ENCODE measurements at places on chromosomes 7 and 10. TPM values are rescaled to one million over a fixed set of nuclear protein-coding genes. Genes with fewer than 3 reads are reported as not detected.

DNA sequence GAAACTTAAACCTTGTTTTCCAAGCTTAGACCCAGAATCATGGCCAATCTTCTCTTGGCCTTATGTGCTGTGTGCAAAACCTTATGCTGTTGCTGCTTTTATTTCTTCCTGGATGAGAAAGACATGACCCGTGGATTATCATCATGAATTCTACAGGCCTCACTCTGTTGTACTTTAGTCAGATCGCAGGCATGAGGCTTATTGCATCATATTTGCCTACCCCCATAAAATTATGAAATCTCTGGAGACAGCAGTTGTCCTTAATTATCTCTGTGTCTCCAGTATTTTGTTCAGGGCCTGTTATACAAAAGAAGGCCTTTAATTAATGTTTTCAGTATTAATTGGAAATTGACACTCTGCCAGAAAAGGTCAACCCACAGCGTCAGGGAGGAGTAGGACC lies 71.6 kb downstream of the PLCE1 start:
- H3K27me3 ChIP-seq: peaks cover 20% of the 10 kb centered on the region
- no peak for DNase-seq
- H3K27ac ChIP-seq: no peak overlapping the region

Gene PRF1
- total RNA-seq: not detected

DNA sequence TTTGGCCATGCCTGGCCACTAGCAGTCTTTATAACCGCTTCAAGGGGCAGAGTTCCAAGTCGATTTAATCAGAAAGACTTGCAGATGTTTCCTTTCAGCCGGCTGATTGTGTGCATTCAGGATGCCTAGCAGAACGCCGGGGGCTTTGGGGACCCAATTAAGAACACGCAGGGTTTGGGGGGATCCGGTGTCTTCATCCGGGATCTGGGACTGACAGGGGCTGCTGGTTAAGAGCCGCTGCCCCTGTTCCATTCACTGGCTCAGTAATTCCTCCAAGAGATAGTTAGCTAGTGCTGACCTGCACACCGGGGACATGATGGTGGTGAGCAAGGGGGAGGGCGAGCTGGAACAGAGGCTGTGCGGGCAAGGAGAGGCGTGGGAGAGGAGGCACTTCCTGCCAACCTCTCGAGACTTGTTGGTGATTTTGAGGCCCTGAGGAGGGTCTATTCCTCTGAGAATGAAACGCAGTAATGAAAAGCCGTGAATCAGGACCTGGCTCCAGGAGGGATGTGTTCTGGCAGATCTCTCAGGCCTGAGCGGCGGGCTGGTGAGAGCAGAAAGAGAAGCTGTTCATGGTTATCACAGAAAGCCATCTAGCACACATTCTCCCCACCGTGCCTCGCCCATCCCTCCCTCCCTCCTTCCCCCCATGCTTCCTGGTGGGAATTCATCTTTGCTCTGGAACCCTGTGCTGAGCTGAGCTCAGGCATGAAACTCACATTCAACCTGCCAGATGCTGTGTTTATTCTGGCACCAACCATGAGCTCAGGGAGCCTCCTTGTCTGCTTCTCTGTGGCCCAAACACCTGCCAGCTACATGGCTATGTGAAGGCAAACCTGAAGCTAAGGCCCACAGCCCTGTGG lies 152.0 kb downstream of the CCDC3 start:
- no peaks in the 10 kb centered on the region for H3K36me3 ChIP-seq
- H3K4me3 ChIP-seq: no peak overlapping the region
- DNase-seq: no peak

Gene ELFN1
- total RNA-seq: 0.27 TPM

DNA sequence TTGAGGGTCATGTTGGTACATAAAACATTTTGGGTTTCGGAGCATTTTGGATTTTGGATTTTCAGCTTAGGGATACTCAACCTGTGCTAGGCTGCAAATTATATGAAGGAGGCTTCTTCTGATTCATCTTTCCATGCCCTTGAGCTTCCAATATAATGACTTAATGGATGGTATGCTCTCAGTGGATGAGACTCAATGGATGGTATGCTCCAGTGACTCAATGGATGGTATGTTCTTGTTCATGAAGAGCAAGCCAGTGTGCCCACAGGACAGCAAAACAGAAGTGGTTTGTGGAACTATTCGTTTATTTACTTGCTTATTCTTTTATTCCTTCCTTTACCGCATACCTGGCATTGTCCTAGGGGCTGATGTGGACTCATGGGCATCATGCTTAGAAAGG lies 969.6 kb downstream of the LRMDA start:
- H3K4me3 ChIP-seq: no peak overlapping the region
- H3K27ac ChIP-seq: no peak overlapping the region
- no peaks in the 10 kb centered on the region for H3K4me1 ChIP-seq
- H3K36me3 ChIP-seq: no peaks in the 10 kb centered on the region
- DNase-seq: no peak
- H3K27me3 ChIP-seq: no peaks in the 10 kb centered on the region

DNA sequence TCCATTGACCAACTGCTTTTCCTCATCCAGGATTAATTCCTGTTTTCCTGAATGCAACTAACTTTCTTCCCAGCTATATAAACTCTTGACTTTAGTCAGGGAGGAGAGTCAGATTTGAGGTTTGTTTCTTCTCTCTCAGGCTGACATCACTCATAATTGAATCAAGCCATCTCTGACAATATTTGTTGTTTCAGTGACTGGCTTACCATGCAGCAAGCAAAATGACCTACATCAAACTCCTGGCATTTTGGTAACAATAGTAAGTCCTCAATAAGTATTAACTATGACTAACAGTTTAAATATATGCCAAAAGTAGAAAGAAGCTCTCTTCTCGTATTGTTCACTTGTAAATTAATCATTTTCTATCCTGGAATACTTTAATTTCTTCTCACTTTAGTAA lies 625.7 kb upstream of the KCND2 start:
- no peak for DNase-seq
- H3K27me3 ChIP-seq: no peaks in the 10 kb centered on the region
- H3K27ac ChIP-seq: no peak overlapping the region
- H3K4me3 ChIP-seq: no peak overlapping the region
- H3K4me1 ChIP-seq: no peaks in the 10 kb centered on the region

- H3K36me3 ChIP-seq: no peaks in the 10 kb centered on the region
- H3K27ac ChIP-seq: no peak overlapping the region
- no peak overlapping the region for H3K4me3 ChIP-seq
- DNase-seq: no peak
Measured at GRCh38 chr7:83451501-83452045, 197.4 kb downstream of the SEMA3E start.

DNA sequence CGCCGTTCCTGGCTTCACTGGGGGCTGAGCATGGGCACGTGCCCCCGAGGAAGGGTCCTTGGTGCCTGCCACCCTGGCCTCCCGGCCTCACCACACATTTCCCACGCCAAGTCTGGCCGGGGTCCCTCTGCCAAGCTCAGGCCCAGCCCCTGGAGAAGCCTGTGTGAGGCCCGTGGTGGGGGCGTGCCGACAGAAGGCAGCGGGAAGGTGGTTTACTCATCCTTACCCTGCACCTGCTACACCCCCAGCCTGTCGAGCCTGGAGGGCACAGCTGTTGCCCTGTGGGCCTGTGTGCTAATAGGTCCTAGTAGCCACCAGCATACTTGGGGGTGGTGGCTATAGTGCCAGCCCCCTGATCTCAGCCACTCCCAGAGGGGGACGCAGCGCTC lies 46.7 kb downstream of the NKX6-2 start:
- H3K4me1 ChIP-seq: no peaks in the 10 kb centered on the region
- no peak overlapping the region for H3K4me3 ChIP-seq
- no peaks in the 10 kb centered on the region for H3K27me3 ChIP-seq
- DNase-seq: no peak
- H3K27ac ChIP-seq: no peak overlapping the region

Gene TUBB8
- total RNA-seq: 0.34 TPM

DNA sequence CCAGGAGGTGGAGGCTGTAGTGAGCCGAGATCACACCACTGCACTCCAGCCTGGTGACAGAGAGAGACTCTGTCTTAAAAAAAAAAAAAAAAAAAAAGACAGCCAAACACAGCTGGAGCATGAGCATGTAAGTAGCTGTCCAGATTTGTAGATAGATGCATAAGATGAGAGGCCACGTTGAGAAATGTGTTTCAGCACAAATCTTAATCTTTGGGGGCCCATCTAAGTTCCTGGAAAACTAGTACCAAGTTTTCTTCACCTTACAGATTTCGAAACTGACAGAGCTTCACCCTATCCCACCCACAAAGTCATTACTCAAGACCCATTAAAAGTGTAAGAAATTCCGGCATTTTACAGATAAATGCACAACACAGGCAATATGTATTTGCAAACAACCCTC lies 208.2 kb downstream of the PARD3 start:
- H3K27me3 ChIP-seq: no peaks in the 10 kb centered on the region
- DNase-seq: no peak
- no peak overlapping the region for H3K4me3 ChIP-seq
- H3K27ac ChIP-seq: no peak overlapping the region

Gene CCDC3
- total RNA-seq: not detected

DNA sequence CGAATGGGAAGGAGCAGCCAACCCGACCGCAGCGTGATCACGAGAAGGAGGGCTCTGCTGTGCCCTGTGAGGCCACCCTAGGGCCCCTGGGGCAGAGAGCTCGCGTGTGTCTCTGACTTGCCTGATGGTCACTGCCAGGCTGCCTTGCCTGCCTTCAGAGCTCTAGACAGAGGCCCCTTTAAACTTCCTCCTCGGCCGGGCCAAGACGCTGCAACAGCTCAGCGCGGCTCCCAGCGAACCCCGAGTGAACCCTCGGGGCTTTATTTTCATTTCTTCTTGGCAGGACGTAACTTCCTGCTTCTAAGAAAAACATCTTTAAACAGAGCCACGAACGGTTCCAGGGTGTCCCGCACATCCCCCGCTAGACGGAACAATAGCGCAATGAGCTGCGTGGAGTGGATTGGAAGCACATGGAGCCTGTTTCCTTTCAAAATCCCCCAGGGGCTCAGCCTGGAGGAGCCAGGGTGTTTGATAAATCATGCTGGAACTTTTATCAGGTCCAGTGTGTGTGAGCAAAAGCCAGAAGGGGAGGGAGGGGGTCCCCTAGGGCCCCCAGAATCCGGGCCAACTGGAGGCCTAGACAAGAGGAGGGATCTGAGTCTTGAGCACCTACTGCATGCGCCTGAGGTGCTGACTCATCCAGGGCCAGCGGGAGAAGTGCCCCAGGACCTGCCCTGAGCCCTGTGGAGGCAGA lies 134.1 kb upstream of the GDF10 start:
- H3K27ac ChIP-seq: peak overlapping the region; percentile 73
- peak overlapping the region; percentile 51 for H3K4me3 ChIP-seq
- peaks cover 15% of the 10 kb centered on the region for H3K36me3 ChIP-seq
- H3K4me1 ChIP-seq: peaks cover 44% of the 10 kb centered on the region
- no peaks in the 10 kb centered on the region for H3K27me3 ChIP-seq

- H3K27ac ChIP-seq: peak overlapping the region; percentile 58
- H3K27me3 ChIP-seq: no peaks in the 10 kb centered on the region
- DNase-seq: peak; percentile 82
Measured at GRCh38 chr7:12423997-12424745, 20.5 kb upstream of the VWDE start.

DNA sequence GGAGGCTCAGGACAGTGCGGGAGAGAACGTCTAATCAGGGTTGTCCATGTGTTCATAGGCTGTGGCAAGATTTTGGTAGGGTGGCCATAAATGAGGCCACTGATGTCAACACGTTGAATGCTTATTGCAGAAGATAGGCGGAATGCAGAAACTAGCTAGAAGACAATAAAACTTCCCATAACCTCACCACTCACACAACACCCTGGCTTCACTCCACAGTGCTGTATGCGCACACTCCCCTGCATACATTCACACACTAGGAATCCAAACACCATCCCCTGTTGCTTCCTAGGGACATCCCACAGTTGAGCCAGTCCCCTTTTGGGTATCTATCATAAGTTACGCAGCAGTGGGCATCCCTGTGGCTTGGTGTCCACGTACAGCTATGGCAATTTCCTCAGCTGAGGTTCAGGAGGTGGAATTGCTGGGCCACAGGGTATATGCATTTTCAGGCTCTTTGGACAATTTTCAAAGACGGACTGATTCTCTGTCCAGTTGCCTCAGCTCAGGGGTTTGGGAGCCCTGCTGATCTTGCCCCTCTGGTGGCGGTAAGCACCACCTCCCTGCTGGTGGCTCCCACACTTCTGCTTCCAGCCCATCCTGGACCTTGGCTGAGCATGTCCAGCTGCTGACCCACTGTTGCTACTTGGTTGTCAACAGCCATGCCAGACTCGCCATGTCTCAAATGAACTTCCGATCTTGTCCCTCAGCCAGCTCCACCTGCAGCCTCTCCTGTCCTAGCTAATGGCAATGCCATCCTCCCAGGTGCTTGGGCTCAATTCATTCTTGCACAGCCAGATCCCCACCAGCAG lies 36.4 kb downstream of the CDH23 start:
- H3K4me3 ChIP-seq: no peak overlapping the region
- H3K36me3 ChIP-seq: no peaks in the 10 kb centered on the region
- peaks cover 16% of the 10 kb centered on the region for H3K4me1 ChIP-seq
- no peak for DNase-seq
- H3K27me3 ChIP-seq: peaks cover 77% of the 10 kb centered on the region
- no peak overlapping the region for H3K27ac ChIP-seq

- H3K4me1 ChIP-seq: peaks cover 9% of the 10 kb centered on the region
- no peaks in the 10 kb centered on the region for H3K27me3 ChIP-seq
- peaks cover 15% of the 10 kb centered on the region for H3K36me3 ChIP-seq
- H3K4me3 ChIP-seq: no peak overlapping the region
- DNase-seq: no peak
Measured at GRCh38 chr7:2171855-2172254, 60.9 kb downstream of the MAD1L1 start.

Gene PHF14
- total RNA-seq: 37.7 TPM

- no peak for DNase-seq
- peaks cover 5% of the 10 kb centered on the region for H3K36me3 ChIP-seq
- H3K27me3 ChIP-seq: peaks cover 48% of the 10 kb centered on the region
- no peak overlapping the region for H3K4me3 ChIP-seq
Measured at GRCh38 chr7:4888161-4888560, 4.6 kb upstream of the RADIL start.

- no peaks in the 10 kb centered on the region for H3K4me1 ChIP-seq
- no peak overlapping the region for H3K4me3 ChIP-seq
- no peaks in the 10 kb centered on the region for H3K36me3 ChIP-seq
- H3K27ac ChIP-seq: no peak overlapping the region
- DNase-seq: no peak
Measured at GRCh38 chr7:122528879-122529481, 169.9 kb downstream of the RNF133 start.

Gene SPDYE8
- total RNA-seq: not detected

DNA sequence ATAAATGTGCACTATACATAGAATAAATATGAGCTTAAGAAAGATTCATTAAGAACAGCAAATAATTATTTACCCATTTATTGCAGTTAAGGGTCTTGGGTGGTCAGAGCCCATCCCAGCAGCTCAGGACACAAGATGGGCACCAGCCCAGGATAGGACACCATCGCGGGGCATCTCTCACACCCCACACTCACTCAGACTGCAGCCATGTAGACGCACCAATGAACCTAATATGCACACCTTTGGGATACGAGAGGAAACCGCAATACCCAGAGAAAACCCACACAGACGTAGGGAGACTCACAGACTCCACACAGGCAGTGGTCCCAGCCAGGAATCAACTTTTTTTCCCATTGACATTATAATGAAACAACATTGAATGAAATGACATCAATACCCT lies 36.0 kb downstream of the CARD11 start:
- H3K4me3 ChIP-seq: no peak overlapping the region
- no peaks in the 10 kb centered on the region for H3K4me1 ChIP-seq
- DNase-seq: no peak
- no peak overlapping the region for H3K27ac ChIP-seq
- H3K27me3 ChIP-seq: no peaks in the 10 kb centered on the region
- H3K36me3 ChIP-seq: no peaks in the 10 kb centered on the region

- H3K4me1 ChIP-seq: no peaks in the 10 kb centered on the region
- DNase-seq: no peak
- no peaks in the 10 kb centered on the region for H3K36me3 ChIP-seq
- no peak overlapping the region for H3K4me3 ChIP-seq
- no peak overlapping the region for H3K27ac ChIP-seq
Measured at GRCh38 chr10:628386-629045, 61.0 kb downstream of the DIP2C start.
